Panc1 (cell line): ENCODE measurements at places on chromosomes 2 and 18.

DNA sequence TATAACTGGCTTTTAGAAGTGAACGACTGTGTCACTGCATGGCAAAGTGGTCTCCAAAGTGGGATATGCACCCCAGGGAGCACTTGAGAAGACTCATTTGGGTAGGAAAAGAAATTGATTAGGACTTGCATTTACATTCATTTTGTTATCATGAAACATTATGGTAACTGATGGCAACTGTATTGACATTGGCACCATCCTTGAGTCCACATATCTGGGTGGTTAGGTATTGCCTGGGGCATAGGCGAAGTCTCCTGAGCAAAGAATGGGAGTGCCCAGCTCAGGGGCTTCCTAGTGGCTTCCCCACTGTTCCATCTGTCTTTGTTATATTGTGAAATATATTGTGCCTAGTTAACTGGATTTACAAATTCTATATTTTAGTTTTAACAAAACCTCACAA is 29.2 kb downstream of the SPATS2L start:
- no peak for DNase-seq

- no peak for DNase-seq
Observed at GRCh38 chr2:197137231-197137630, 173.3 kb downstream of the ANKRD44 start.

GRCh38 chr2:23639406-23639982 is 254.5 kb downstream of the KLHL29 start:
- DNase-seq = no peak

GRCh38 chr2:122815120-122815519 is 1059.7 kb downstream of the TSN start:
- DNase-seq = no peak

GRCh38 chr2:134706587-134707329 is 12.0 kb downstream of the TMEM163 start:
- no peak for DNase-seq

DNA sequence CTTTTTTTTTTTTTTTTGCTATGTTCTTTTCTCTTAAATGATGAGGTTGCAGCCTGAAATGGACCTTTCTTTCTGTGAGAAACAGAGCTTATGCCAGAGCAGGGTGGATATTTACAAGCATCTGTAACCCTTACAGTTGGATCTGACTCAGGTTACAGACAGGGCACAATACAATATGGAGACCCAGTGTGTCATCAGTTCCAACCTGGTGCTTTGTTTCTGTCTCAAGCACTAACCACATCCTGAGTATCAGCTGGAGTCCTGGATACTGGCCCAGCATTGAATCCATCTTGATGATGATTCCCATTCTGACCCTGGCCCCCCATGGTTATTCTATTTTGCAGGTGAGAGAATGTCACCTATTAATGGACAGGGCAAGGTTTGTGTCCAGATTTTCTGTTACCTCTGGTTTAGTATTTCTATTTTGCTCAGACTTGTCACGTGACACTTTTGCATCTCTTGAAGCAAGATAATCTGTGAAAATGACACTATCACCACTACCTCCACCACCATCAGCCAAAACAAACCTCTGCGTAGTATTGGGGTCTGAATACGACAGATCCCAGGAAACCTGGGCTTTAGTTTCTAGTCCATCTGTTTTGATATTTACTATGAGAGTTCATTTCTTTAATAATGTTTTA is 174.0 kb downstream of the CCDC85A start:
- DNase-seq = no peak

- DNase-seq = no peak
Observed at GRCh38 chr2:172447811-172448493, 20.6 kb downstream of the ITGA6 start.

DNA sequence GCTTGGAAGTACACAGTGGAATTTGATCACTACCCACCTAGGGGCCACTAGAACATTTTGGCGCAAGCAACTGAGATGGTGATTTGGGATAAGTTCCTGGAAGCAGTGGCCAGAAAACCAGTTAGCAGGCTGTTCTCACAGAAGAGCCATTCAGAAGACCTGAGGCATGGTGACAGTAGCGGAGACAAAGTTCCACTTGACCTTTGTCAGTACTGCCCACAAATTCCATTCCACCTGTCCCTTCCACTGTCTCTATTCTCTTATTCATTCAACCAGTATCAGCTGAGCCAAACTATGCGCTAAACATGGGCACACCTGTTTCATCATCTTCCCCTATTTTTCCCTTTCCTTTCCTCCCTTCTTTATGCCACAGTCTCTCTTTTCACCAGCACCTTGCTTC is 59.2 kb upstream of the PPP1CB start:
- no peak for DNase-seq

DNA sequence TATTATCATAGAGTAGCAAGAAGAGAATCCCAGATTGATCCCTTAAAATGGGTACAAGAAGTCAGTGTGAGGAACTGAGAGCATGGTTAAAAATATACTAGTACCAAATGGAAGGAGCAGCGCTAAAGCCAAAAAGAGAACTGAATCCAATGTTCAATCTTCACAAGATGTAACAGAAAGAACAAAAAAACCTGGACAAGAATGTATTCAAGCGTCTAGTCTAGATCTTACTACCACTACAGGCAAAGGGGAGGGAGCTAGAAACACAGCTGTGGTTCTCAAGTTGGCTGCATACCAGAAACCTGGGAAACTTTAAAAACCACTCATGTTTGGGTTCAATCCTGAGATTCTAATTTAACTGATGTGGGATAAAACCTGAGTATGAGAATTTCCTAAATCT is 57.5 kb downstream of the PIAS2 start:
- DNase-seq = no peak

GRCh38 chr18:9711361-9712129 is 3.4 kb downstream of the RAB31 start:
- DNase-seq = no peak

DNA sequence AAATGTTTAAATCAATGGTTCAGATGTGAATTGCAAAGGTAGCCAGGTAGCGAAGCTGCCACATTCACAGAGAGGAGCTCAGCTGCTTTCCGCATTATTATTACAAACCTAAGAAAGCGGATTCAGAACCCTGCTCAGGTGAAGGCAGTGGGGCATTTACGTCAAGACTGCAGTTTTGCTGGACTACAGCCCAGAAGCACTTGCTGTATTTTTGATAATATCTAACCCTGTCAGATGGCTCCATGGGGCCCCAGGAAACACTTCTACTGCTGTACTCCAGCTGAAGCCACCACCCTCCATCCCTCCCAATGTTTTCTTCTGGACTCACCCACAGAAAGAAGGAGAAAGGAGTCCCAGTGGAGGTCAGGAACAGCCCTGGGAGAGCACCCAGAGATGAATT is 96.9 kb downstream of the TPO start:
- no peak for DNase-seq

DNA sequence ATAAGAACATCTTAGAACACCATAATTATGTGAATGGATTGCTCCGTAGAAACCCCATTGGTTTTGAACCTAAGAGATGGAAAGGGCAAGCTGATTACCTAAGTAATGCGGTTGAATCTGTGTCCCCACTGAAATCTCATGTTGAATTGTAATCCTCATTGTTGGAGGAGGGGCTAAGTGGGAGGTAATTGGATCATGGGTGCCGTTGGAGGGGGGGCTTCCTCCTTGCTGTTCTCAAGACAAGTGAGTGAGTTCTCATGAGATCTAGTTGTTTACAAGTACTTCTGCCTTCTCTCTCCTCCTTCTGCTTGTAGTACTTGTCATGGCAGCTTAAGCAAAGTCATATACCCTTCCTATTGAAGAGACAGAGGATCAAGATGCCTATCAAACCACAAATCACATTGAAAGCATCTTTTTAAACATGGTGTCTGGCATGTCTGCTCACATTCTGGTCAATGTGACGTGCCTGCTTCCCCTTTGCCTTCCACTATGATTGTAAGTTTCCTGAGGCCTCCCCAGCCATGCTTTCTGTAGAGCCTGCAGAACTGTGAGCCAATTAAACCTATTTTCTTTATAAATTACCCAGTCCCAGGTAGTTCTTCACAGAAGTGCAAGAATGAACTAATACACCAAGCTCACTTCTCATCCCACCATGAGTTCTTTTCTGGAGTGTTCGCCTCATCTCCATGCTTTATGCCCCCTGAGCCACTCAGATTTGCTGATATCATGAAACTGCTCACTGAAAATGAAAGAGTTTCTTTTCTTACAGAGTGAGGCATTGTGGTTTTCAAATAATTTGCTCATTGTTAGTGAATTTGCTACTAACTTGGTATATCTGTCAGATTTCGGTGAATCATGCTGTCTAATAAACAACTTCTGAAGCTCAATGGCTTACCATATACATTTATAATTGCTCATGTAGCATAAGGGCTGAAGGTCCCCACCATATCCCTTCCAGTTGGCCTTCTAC is 23.6 kb downstream of the KCNE4 start:
- no peak for DNase-seq

DNA sequence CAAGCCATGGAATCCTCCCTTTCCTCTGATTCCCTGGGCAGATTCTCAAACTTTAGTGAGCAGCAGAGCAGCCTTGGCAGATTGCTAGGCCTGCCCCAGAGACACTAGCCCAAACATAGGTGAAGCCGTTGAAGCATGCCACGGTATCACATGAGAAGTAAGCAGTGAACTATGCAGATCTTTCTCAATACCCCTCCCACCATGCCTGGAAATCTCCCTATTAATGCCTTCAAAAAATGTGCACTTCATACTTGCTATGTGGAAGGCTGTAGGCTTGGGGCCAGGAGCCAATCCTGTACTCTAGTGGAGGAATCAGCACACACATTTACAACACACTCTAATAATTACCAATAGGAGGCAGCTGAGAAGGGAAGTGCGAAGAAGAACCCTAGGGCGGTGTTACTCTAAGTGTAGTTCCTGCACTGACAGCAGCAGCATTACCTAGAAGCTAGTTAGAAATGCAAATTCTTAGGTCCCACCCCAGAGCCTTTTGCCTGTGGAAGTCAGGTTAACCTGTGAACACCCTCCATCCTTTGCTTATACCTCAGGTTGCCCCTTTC is 305.1 kb upstream of the SPRED2 start:
- DNase-seq = no peak

- no peak for DNase-seq
Observed at GRCh38 chr2:234633581-234634230, 136.8 kb upstream of the ARL4C start.

DNA sequence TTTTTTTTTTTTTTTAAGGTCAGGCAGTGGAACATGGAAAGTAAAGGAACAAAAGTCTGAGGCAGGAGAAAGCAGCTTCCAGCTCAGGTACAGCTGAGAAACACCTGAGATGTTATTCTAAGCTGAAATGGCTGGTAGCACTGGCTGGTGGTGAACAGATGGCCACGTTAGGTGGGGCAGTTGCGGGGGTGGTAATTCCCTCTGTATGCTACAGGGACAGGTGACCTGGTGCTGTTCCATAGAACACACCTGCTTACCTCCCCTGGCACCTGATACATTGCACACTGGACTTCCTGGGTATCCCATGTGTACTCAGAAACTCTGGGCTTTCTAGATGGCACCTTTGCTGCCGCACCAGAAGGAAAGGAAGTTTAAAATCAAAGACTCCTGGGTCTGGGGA is 333.3 kb downstream of the SLC8A1 start:
- DNase-seq = no peak

DNA sequence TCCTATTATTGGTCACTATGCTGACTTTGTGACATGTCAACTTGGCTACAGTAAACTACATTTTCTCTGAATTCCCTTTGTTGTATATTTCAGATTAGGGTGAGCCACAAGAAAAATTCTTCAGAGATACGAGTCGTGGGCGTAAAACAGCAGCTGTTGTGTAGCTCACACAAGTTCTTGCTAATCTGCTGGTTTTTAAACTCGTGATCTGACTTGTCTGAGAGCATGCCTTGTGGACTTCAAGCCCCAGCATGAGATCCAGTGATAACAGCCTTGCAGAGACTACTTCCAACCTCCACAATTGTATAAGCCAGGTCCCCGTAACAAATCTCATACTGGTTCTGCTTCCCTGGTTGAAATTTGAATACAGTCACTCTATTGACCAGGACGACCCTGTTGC is 259.8 kb upstream of the LYPD1 start:
- DNase-seq = no peak

DNA sequence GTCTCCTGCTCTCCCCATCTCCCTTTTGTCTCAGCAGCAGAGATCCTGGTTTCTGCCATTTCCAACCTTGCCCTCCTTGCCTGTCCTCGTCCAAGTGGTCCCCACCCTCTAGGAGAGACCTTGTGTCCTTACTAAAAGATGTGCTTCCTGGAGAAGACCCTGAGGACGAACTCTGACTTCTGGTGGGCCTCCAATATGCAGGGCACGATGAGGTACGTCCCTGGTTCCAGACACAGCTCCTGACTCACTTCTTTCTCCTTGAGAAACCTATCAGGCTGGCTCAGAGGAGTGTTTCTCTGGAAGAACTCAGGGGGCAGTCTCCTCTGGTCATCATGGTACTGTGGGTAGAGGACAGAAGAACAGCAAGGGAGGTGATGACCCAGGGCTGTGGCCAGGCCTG is 28.2 kb downstream of the CAPN14 start:
- DNase-seq = no peak

DNA sequence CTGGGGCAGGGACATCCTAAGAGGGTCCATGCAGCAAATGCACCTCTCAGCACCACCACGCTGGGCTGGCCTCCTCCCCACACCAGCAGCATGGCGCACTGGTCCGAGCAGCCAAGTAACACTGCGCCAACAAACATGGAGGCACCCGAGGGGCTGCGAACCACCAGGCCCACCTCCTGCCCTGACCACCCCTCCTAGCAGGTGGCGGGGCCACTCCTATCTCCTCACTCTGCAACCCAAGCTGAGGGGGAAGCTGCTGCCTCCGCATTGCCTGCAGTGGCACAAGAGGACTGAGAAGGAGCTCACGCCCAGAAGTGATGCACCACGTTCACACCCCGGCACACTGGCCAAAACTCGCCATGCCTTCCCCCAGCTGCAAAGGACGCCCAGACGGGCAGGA is 94.4 kb downstream of the EIPR1 start:
- no peak for DNase-seq

DNA sequence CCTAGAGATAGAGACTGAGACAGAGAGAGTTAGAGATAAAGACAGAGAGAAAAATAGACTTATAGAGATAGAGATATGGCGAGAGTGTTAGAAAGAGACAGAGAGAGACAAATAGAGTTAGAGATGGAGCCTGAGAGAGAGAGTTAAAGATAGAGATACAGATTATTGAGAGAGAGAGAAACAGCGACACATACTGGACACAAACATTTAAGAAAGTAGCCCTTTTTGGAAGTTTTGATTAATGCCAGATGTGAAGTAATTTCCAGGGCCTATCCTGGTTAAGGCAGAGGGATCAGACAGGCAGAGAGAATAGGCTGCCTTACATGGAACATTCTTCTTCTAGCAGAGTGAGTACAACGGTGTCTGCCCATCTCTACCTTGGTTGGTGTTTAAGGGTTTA is 311.6 kb upstream of the CDH7 start:
- no peak for DNase-seq
